Stimulated activated CD8-positive, alpha-beta memory T cell treated with anti-CD3 and anti-CD28 coated beads, Interleukin-4, amount 100 ng/mL, for 48 hours (primary cell): ENCODE measurements at places on chromosomes 3 and 15.

- DNase-seq = no peak
Measured at GRCh38 chr3:117355566-117355965, 646.0 kb downstream of the TUSC7 start.

DNA sequence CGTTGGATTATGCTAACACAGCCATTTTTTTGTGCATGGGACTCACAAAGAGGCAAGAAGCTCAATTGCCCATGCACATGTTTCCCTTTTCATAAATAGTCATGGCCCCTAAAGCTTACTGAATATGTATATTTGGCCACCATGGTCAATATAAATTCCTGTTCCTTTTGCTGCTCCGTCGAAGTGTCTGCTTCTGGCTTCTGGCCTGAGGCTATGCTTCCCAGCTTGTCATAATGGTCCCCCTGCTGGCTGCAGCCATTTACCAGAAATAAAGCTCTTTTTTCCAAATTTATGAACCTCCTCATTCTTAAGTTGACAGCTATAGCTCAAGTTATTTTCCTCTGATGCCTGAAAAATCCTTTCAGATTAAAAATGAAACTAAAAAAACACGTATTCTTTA lies 602.1 kb downstream of the VGLL3 start:
- no peak for DNase-seq

DNA sequence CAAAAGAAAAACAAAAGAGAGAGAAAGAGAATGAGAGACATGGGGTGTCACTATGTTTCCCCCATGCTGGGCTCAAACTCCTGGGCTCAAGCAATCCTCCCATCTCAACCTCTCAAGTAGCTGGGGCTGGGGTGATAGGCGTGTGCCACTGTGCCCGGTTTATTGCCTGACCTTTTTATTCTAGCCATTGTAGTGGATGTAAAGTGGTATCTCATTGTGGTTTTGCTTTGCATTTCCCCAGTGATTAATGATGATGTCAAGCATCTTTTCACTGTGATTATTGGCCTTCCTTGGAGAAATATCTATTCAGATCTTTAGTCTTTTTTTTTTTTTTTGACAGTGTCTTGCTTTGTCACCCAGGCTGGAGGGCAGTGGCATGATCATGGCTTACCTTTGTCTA lies 37.7 kb upstream of the GK5 start:
- no peak for DNase-seq

DNA sequence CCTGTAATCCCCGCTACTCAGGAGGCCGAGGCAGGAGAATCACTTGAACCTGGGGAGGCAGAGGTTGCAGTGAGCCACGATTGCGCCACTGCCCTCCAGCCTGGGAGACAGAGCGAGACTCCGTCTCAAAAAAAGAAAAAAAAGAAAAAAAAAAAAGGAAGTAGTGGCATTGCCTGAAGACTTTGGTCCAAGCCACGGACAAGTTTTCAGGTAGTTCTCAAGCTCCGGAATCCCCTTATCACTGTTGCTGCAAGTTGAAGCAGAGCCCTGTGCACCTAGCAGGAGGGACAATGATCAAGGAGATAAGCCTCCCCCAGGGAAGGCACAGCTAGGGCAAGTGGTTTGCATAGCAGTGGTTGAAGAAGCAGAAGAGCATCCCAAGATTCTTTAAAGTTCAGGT lies 97.6 kb downstream of the MEX3B start:
- no peak for DNase-seq

GRCh38 chr3:191141728-191142127 lies 57.3 kb upstream of the OSTN start:
- no peak for DNase-seq

- peak; percentile 63 for DNase-seq
Measured at GRCh38 chr15:80977627-80978036, 12.0 kb downstream of the MESD start.

DNA sequence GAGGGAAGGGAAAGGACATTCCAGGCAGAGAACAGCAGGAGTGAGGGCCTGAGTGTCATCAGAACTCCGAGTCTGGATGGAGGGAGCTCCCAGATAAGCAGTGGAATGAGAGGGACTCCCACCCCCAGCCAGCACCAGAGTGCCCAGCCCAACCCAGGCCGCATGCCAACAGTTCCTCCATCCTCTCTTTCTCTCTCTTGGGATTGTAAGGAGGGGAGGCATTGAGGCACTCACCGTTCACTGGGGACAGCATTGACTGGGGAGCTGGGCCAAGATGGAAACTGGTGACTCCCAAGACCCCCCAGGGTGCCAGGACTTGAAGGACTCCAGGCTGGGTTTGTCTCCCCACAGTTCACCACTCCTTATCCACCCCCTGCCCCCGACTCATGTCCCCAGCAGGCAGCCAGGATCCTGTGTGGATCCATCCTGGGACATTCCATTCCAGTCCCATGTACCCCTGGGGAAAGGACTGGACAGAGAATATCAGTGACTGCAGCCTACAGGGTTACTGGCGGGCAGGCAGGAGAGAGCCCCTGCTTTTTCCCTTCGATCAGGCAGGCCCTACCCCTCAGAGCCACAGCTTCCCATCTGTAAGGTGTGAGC lies 15.7 kb downstream of the PTH1R start:
- DNase-seq = no peak

- no peak for DNase-seq
Measured at GRCh38 chr3:78048698-78049097, 1008.8 kb downstream of the ROBO2 start.

DNA sequence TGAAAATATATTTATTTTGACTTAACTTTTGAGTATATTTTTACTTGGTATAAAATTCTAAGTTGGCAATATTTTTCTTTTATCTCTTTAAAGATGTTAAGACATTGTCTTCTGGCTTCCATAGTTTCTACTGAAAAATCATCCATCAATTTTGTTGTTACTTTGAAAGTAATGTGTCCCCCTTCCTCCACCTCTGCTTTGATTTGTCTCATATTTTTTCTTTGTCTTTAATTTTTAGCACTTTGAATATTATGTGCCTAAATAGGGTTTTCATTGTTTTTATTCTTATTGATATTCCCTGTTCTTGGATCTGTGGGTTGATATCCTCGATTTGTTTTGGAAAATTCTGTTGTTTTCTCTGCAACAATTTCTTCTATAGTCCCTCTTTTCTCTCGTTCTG lies 157.4 kb downstream of the CD47 start:
- DNase-seq = no peak

GRCh38 chr3:82685761-82686160 lies 924.3 kb upstream of the GBE1 start:
- no peak for DNase-seq

GRCh38 chr15:70762469-70763119 lies 764 bp downstream of the UACA start:
- peak; percentile 30 for DNase-seq

DNA sequence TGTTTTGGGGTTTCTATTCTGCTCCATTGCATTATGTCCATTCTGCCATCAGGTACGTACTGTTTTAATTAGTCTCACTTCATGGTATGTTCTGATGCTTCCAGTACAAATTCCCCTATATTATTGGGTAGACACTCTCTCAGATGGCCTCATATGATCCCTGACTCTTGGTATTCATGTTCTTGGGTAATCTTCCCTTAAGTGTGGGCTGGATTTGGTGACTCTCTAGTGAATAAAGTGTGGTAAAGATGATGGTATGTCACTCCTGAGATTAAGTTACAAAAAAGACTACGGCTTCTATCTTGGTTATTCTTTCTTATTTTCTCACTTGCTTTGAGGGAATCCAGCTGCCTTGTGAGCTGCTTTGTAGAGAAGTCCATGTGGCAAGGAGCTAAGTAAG lies 89.6 kb upstream of the TBC1D5 start:
- no peak for DNase-seq

- no peak for DNase-seq
Measured at GRCh38 chr3:17412950-17413530, 329.4 kb downstream of the TBC1D5 start.

DNA sequence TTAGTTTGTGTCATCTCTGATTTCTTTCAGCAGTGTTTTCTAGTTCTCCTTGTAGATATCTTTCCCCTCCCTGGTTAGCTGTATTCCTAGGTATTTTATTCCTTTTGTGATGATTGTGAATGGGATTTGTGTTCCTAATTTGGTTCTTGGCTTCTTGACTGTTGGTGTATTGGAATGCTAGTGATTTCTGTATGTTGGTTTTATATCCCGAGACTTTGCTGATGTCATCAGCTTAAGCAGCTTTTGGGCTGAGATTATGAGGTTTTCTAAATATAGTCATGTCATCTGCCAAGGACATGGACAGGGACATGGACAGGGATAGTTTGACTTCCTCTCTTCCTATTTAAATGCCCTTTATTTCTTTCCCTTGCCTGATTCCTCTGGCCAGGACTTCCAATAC lies 35.8 kb downstream of the MYO9A start:
- DNase-seq = no peak

- no peak for DNase-seq
Measured at GRCh38 chr3:176479248-176479647, 718.0 kb downstream of the TBL1XR1 start.

DNA sequence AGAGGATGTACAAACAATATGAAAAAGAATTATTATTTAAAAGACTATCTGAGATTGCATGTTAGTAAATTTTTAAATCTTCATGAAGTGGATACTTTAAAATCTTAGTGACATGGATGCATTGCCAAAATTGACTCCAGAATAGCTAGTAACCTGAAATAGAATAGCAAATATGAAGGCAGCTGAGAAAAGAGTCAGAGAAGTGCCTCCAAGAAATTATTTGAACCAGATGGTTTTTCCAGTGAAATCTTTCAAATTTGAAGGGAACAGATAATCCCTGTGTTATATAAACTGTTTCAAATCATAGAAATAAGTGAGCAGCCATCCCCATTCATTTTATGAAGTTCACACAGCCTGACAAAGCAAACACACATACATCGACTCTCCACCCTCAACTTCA lies 29.6 kb downstream of the FSIP1 start:
- DNase-seq = no peak

- DNase-seq = no peak
Measured at GRCh38 chr3:145798696-145799537, 362.1 kb downstream of the PLOD2 start.

DNA sequence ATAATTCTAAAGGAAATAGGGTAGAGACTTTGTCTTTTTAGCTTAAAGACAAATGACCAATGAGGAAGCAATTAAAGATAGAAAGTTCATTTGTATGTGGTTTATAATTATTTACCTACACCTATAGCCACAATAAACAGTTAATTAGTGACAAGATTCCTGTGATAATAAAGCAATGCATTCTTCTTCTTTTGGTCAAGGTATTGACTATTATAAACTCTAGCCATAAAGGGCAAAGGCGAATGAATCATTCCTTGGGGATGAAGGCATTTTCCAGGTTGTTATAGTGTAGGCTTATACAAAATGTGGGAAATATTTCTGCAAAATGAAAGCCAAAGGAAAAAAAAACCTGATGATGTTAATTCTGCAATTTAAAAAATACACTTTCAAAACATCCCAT lies 115.4 kb downstream of the PLD1 start:
- no peak for DNase-seq

GRCh38 chr3:150170852-150171520 lies 200.3 kb upstream of the PFN2 start:
- no peak for DNase-seq

GRCh38 chr15:36469311-36469966 lies 110.0 kb upstream of the CDIN1 start:
- DNase-seq = no peak

GRCh38 chr3:179867961-179868360 lies 168.8 kb downstream of the PEX5L start:
- no peak for DNase-seq

GRCh38 chr3:153889905-153890334 lies 231.3 kb upstream of the ARHGEF26 start:
- no peak for DNase-seq

DNA sequence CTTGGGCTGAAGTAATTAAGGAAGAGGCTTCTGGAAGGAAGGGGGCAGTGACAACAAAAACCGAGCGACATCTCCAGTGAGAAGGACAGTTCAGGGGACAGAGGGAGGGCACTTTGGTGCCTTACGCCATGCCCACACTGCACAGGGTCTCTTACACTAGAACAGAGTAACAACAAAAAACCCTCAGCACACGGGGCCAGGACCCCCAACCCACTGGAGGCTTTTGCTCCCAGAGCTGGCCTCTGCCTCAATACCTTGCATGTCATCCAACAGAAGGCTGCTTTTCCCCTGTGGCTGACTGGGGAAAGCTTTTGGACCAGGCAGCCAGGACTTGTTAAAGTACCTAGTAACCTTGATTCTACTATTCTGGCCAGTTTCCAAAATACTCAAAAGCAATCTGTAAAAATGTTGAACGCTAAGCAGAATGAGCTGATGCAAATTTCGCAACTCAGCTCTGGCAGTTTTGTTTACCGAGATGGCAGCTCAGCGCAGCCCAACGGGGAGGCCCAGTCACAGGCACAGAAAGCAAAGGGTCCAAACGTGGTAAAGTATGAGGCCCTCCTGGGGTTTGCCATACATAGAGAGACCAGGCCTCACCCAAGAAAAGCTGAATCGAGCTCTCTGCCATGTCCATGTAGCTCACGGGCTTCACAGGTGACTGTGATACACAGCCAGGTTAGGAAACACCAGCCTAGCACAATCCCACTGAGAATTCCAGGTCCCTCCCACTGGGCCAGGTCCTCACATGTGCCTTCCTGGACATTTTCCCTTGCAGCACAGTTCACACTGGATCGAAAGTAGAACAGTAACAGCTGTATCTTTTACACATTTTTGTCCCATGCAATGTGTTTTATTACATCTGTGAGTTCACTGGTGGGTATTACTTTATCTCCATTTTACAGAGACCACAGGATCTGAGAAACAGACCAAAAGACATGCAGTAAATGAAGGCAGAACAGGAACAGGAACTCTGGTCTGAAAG lies 6.0 kb downstream of the CHCHD4 start:
- DNase-seq = no peak

GRCh38 chr3:130748981-130749380 lies 2.4 kb upstream of the PIK3R4 start:
- no peak for DNase-seq

DNA sequence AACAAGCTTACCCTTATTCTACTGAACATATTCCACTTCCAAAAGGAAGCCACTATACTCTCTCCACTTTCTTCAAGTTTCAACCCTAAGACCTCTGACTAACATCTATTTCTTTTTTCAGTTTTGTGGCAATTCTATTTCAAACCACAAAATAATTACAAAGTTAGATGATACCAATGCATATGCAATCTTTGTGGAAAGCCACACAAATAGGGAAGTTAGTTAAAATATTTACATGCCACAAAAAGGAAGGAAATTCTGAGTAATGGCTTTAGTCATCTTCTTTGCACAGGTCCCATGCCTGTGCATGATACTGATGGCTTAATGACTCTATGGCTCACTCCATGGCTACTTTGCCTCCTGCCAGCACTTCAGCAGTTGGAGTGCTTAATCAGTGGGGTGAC lies 57.0 kb upstream of the MCTP2 start:
- DNase-seq = no peak

DNA sequence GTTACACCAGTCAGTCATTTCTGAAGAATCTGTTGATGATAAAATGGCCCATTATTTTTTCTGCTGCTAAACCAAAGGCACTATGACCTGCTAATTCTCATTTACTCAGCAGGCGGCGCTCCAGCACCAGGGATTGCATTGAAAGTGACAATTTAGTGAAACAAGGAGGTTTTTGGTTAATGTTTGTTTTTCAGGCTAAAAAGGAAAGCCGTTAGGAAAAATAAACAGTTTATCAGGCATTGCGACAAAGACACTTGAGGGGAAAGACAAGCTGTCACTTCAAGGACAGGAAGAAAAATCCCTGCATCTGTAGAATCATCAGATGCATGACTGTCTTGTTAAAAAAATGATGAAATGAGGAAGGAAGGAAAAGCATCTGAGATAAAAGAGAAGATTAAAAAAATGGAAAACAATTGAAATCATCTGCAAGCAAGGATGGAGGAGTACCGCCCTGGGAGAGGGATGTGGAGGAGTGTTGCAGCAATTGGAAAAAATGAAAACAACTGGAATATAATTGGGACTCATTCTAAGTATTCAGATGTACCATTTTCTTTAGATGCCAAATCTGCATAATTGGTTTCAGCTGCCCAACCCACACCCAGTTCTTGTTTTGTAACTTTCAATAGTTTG lies 54.0 kb downstream of the NR1D2 start:
- DNase-seq = peak; percentile 87
